GM18507 (cell line): ENCODE measurements at places on chromosomes 4 and X.
A peak's percentile ranks its signal among the peaks of the same experiment; 100 is the strongest.

- DNase-seq, result no peak
Measured at GRCh38 chr4:159980826-159981468, 878.1 kb downstream of the RAPGEF2 start.

DNA sequence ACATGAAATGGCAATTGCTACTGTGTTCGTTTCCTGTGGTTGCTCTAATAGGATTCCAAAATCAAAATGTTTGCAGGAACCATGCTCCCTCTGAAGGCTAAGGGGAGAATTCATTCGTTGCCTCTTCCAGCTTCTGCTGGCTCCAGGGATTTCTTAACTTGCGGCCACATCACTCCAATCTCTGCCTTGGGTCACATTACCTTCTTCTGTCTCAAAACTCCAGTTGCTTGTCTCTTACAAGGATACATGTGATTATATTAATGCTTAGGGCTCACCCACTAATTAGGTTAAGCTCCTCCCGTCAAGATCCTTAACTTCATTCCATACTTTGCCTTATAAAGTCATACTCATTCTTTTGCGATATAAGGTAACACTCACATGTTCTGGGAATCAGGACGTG, 208.4 kb downstream of the RBM46 start:
- DNase-seq, result no peak

DNA sequence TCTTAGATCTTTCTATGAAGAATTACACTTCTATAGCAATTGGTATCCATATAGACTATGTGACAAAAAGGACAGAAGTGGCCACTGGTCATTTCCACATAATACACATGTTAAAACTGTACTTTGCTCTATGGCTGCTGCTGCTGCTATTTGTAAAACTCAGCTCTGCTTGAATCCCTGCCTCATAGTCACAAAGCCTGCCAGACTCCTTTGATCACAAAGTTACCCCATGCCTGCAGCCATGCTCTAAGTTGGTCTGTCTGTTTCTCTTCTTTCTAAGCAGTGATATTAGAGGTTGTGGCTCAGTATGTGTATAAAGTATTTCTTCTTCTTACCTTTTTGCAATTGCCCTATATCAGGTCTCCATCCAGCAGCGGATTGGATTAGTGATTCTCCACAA, 210.9 kb downstream of the GRID2 start:
- no peak for DNase-seq

DNA sequence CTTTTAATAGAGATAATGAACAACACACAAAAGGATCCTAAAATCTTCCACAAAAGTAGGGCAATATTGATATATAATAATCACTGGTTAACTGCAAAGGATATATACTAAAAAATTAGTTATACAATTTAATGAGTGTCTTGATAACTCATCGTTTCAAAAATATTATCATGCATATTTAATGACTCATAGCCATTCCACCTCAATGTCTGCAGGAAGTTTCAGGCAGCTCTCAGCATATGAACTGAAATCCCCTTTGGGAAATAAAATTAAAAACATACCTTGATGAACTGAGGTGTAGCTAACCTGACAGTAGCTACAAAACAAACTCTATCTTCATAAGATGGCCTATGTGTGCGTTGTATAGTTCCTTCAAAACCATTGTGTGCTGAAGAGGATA, 62.9 kb downstream of the TMEM165 start:
- DNase-seq, result no peak

DNA sequence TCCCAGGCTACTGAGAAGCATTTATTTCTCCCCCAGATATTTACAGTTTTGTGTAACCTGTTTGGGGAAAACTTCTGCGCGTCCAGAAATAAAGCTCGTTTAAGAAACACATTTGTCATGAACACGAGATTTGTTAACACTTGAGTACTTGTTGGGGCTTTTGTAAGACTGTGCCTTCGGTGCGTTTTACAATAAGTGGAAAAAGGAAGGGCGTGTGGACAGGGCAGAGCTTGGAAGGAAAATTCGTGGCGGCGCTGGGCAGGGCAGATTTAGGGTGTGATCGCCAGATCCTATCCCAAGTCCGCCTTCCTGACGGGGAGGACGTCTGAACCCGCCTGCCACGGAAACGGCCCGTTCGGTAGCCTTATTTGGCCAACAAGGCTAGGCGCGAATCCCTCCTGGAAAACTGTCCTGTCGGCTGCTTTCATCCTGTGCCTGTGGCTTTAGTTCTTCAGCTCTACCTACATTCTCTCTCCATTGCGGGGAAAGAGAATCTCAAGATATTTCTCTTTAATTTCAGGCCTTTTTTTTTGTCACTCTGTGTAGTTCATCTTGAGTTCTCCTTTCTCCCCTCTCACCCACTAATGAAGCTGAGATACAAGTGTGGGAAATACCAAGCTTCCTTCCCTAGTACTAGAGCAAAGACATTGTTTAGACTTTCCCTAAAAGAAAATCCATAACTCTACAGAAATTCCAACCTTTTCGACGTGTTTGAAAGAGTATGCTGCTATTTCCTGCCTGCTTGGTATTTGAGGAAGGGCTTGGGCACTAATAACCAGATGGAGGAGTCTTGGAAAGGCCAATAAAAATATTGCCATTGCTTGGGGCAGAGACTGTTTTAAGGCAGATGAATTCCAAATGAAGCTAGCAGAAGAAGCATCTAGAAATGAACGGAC, 982 bp downstream of the PDLIM5 start:
- no peak for DNase-seq

DNA sequence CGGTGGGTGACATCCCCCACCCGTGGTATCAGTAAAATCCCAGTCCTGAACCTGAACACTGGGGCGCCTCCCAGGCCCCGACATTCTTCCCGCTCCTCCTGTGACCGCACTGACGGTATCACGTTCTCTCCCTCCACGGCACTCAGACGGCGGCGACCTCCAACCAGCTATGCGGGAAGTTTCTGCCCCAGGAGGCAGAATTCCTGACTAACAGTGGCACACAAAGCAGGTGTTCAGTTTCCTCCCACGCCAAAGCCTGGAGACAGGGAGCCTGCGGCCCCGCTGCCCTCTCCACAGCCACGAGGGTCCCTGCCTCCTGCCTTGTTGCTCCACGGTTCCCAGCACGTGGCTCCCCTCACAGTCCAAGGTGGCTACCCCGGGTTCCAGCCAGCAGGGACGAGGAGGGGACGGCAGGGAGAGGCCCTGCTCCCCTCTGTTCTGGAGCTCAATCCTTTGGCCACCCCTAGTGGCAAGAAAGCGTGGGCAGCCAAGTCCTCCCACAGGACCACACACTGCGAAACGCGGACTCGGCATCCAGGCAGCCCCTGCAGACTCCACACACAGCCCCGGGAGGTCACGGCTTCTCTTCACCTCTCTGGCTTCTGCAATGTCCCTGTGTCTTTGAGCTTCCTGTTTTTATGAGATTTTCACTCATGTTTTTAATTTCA, 15.2 kb downstream of the CTBP1 start:
- no peak for DNase-seq

DNA sequence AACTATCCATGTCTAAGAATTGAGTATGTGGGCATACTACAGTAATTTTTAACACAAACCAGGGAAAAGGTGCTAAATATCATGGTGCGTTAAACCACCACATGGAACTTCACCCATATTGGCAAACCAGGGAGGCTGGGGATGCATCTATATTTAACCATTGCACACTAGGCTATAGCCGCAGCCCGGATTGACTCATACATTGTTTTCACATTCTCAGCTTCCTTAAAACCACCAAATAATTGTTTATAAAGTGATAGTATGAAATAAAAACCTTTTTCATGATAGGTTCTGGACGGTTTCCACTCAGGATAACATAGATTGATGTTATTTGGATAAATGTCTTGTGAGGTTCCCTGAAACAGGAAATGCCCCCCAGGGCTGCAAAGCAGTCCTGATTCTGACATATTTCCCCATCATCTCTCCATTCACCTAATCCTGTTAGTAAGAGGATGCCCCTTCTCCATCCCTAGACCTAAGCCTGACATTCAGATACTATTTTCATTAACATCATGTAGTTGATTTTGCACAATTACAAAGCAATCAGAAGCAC, 7.9 kb downstream of the COL25A1 start:
- no peak for DNase-seq

DNA sequence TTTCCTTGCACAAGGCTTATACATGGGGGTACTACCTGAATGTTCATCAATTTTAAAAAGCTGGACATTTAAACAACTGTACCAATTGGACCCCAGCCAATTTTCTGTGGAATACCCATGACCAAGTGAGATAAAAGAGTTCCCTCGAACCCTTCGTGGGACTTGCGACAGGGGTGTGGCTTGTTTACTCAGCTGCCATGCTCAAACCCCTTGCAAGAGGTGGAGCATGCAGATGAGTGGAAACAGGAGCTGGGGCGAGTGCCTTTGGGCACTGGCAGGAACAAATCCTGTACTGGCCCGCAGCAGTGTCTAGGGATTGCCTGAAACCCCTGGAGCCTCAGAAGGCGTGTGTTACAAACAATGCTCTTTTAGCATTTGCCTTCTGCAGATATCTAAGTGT, 144.2 kb downstream of the PDHA2 start:
- DNase-seq, result no peak

DNA sequence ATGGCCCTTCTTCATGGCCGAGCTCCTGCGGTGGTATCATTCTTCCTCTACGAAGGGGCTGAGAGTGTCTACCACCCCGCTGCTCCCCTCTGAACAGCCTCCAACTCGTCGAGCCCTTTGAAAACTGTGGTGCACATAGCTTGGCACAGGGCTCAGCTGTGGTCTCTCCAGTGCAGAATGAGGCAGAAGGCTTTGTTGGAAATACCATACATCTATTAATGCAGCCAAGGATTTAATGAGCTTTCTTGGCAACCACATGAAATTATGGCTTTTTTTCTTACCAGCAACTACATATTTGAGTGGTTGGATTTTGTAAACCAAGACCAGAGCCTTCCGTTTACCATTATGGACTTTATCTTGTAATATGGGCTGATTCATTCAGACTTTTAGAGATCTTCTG, 61.7 kb upstream of the CBR4 start:
- no peak for DNase-seq

GRCh38 chr4:82758701-82759685, 39.6 kb downstream of the SCD5 start:
- no peak for DNase-seq

GRCh38 chr4:80461412-80461811, 125.9 kb downstream of the CFAP299 start:
- DNase-seq, result no peak

DNA sequence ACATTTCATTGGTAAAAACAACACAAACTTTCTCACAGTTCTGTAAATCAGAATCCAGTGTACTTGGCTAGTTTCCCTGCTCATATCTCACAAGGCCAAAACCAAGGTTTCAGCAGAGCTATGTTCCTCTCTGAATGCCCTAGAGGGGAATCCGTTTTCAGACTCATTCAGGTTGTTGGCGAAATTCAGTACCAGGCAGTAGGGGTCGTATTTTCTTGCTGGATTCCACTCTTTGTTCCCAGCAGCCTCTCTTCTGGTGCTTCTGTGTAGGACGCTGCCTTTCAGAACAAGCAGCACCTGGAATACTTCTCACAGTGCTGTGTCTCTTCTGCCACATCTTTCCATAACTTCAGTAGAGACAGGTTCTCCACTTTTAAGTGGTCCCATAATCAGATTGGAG, 351.9 kb downstream of the PCDH18 start:
- no peak for DNase-seq

GRCh38 chr4:142126890-142127497, 490.6 kb downstream of the IL15 start:
- DNase-seq, result peak; percentile 4

GRCh38 chr4:11866391-11866790, 437.7 kb upstream of the HS3ST1 start:
- no peak for DNase-seq

GRCh38 chr4:112170451-112170993, 25.3 kb downstream of the FAM241A start:
- DNase-seq, result no peak

GRCh38 chr4:89712827-89713226, 124.1 kb downstream of the SNCA start:
- no peak for DNase-seq
